ENCODE measurements at places on chromosomes 11 and 22. TPM values are rescaled to one million over a fixed set of nuclear protein-coding genes. Genes with fewer than 3 reads are reported as not detected.

The OR51M1 gene
- not detected for total RNA-seq

The CENPM gene
- total RNA-seq: 108 TPM

The OR8K5 gene
- not detected for total RNA-seq

The CSF2RB gene
- 6.0 TPM for total RNA-seq

The MB gene
- total RNA-seq: not detected

The C11orf97 gene
- not detected for total RNA-seq

The ZFPL1 gene
- total RNA-seq: 40.7 TPM

The ROBO4 gene
- total RNA-seq: not detected

The GPHA2 gene
- not detected for total RNA-seq

The CHRNA10 gene
- total RNA-seq: 6.0 TPM

The ISX gene
- not detected for total RNA-seq

GRCh38 chr11:87081358-87081757 lies 43.6 kb downstream of the TMEM135 start:
- H3K36me3 ChIP-seq: peaks cover 73% of the 10 kb centered on the region
- no peaks in the 10 kb centered on the region for H3K27me3 ChIP-seq
- no peak overlapping the region for H3K4me3 ChIP-seq
- H3K4me1 ChIP-seq: peaks cover 13% of the 10 kb centered on the region
- H3K27ac ChIP-seq: no peak overlapping the region
- DNase-seq: no peak

DNA sequence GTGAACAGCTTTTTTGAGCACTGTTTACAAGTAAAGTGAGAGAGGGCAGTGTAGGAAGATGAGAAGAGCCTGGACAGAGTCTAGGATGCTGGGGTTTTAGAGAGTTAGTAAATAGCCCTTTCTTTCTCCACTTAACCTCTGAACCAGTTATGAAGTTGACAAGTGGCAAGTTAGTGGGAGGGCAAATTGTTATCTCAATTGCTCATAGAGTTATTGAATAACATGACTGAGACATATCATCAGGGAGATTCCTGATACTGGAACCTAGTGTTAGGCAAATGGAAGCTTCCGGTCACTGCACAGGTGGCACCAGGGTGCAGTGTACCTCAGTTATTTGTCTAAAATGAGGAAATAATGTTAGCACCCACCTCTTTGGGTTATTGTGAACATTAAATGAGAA lies 57.8 kb upstream of the PTPN5 start:
- no peaks in the 10 kb centered on the region for H3K36me3 ChIP-seq
- no peak for DNase-seq
- no peaks in the 10 kb centered on the region for H3K4me1 ChIP-seq
- H3K27me3 ChIP-seq: no peaks in the 10 kb centered on the region
- H3K4me3 ChIP-seq: no peak overlapping the region

DNA sequence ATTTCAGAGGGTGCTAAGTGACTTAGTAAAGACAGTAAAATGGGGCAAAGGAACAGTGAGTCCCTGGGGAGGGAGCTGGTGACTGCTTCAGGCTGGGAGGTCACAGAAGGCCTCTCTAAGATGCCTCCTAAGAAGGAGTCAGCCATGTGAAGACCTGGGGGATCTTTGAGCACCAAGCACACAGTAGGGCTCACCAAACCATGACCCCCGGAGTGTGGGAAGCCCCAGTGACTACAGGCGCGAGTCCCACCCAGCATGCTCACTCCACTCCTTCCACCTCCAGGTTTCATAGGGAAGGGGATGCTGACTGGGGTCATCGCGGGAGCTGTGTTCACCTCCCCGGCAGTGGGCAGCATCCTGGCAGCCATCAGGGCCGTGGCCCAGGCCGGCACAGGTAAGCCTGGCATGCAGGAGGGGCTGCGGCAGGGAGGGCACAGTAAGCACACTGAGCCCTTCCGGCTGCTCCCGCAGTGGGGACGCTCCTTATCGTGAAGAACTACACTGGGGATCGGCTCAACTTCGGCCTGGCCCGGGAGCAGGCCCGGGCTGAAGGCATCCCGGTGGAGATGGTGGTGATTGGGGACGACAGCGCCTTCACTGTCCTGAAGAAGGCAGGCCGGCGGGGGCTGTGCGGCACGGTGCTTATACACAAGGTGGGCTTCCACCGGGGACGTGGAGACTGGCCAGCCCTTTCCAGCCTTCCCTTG lies 5.9 kb downstream of the TKFC start:
- H3K4me1 ChIP-seq: peaks cover 25% of the 10 kb centered on the region
- H3K27me3 ChIP-seq: no peaks in the 10 kb centered on the region
- no peak overlapping the region for H3K27ac ChIP-seq
- DNase-seq: no peak
- H3K36me3 ChIP-seq: peaks cover 5% of the 10 kb centered on the region

- H3K4me3 ChIP-seq: no peak overlapping the region
- H3K36me3 ChIP-seq: no peaks in the 10 kb centered on the region
- DNase-seq: no peak
- no peaks in the 10 kb centered on the region for H3K27me3 ChIP-seq
- no peak overlapping the region for H3K27ac ChIP-seq
- H3K4me1 ChIP-seq: no peaks in the 10 kb centered on the region
These were observed 17.1 kb upstream of the BDNF start for GRCh38 chr11:27717377-27717776.

DNA sequence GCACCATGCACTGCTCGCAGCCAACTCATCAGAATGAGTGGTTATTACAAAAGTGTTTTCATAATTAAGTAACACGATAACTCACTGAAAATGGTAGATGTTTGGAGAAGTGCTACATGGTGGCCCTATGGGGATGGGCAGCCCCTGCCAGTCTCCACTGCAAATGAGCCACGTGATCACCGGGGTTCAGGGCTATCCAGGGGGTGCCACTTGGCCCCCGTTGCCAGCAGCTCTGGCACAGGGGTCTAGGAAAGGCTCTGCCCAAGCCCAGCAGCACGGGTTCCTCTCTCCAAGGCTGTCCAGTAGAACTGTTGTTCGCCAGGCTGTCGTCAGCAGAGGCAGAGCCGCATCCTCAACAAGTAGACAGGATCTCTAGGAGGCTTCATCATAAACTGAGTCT lies 382.1 kb upstream of the B3GAT1 start:
- H3K27me3 ChIP-seq: no peaks in the 10 kb centered on the region
- no peaks in the 10 kb centered on the region for H3K4me1 ChIP-seq
- no peak overlapping the region for H3K4me3 ChIP-seq
- DNase-seq: no peak
- H3K36me3 ChIP-seq: no peaks in the 10 kb centered on the region
- H3K27ac ChIP-seq: no peak overlapping the region

GRCh38 chr11:94400457-94400838 lies 771 bp downstream of the GPR83 start:
- H3K4me1 ChIP-seq: no peaks in the 10 kb centered on the region
- no peaks in the 10 kb centered on the region for H3K36me3 ChIP-seq
- H3K4me3 ChIP-seq: no peak overlapping the region
- no peaks in the 10 kb centered on the region for H3K27me3 ChIP-seq

GRCh38 chr11:86797133-86797532 lies 3.2 kb upstream of the PRSS23 start:
- no peak overlapping the region for H3K4me3 ChIP-seq
- H3K27me3 ChIP-seq: no peaks in the 10 kb centered on the region
- no peak overlapping the region for H3K27ac ChIP-seq
- no peaks in the 10 kb centered on the region for H3K4me1 ChIP-seq
- DNase-seq: no peak

GRCh38 chr22:38927033-38927781 lies 30.2 kb upstream of the APOBEC3A start:
- H3K4me3 ChIP-seq: no peak overlapping the region
- no peak overlapping the region for H3K27ac ChIP-seq
- no peaks in the 10 kb centered on the region for H3K27me3 ChIP-seq
- peak; percentile 72 for DNase-seq

GRCh38 chr11:20099527-20099926 lies 60.7 kb downstream of the DBX1 start:
- H3K4me3 ChIP-seq: no peak overlapping the region
- H3K36me3 ChIP-seq: no peaks in the 10 kb centered on the region
- H3K27ac ChIP-seq: no peak overlapping the region
- peak; percentile 64 for DNase-seq
- H3K27me3 ChIP-seq: no peaks in the 10 kb centered on the region

- H3K4me3 ChIP-seq: no peak within 1 kb of the TSS
- no peaks in the 10 kb centered on the region for H3K4me1 ChIP-seq
- no peaks in the 10 kb centered on the region for H3K36me3 ChIP-seq
- no peaks in the 10 kb centered on the region for H3K27me3 ChIP-seq
- no peak within 1 kb of the TSS for H3K27ac ChIP-seq
- no peak for DNase-seq
These were observed at the start of gene PGR for GRCh38 chr11:101129203-101129943. Gene PGR (minus strand): TSS chr11:101129813. CDS start chr11:101129070, 743 bp downstream.

DNA sequence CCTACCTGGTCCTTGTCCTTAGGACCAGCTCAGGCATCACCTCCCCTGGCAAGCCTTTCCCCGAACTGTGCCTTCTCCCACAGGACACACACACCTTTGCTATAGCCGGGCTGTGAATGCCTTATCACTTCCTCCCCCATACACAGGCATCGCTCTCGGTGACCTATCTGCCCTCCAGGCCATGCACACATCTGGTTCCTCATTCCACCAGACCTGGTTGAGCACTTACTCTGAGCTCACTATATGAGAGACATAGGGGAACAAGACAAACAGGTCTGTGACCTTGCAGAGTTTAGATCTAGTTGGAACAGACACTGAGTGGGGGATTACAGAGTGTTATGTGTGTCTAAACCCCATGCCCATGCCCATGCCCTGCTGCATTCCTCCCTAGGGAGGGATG lies 3.1 kb upstream of the BCR start:
- peaks cover 6% of the 10 kb centered on the region for H3K36me3 ChIP-seq
- no peak for DNase-seq
- no peak overlapping the region for H3K27ac ChIP-seq
- H3K4me1 ChIP-seq: peaks cover 29% of the 10 kb centered on the region

DNA sequence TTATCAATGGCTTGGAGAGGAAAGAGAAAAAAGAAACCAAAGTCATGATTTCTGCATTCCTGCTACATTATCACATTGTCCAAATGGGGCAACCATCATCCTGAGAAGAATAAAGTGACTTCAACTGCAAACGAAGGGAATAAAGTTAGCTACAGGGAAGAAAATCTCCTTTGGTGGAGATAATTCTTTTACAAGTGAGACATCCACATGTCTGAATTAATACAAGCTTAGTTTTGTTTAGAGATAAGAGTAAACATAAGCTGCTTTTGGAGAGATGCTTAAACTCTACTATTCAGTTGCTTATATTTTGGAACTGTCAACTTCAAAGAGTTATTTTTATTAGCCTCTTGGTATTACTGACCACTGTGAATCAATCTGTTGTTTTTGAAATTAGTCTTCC lies at the start of gene OR52L1:
TSS of gene OR52L1 (minus strand) at position 101 of the 400 bp plus-strand sequence. CDS start at position 46, 55 bp downstream.
- H3K4me1 ChIP-seq: no peaks in the 10 kb centered on the region
- no peaks in the 10 kb centered on the region for H3K27me3 ChIP-seq
- no peaks in the 10 kb centered on the region for H3K36me3 ChIP-seq
- H3K27ac ChIP-seq: no peak within 1 kb of the TSS

GRCh38 chr22:20240447-20240764 lies 27.7 kb downstream of the RTN4R start:
- H3K4me1 ChIP-seq: peaks cover 47% of the 10 kb centered on the region
- DNase-seq: no peak
- no peak overlapping the region for H3K27ac ChIP-seq
- no peak overlapping the region for H3K4me3 ChIP-seq

GRCh38 chr11:34267013-34267412 lies 90.8 kb downstream of the ABTB2 start:
- DNase-seq: no peak
- H3K27ac ChIP-seq: no peak overlapping the region
- no peaks in the 10 kb centered on the region for H3K4me1 ChIP-seq

DNA sequence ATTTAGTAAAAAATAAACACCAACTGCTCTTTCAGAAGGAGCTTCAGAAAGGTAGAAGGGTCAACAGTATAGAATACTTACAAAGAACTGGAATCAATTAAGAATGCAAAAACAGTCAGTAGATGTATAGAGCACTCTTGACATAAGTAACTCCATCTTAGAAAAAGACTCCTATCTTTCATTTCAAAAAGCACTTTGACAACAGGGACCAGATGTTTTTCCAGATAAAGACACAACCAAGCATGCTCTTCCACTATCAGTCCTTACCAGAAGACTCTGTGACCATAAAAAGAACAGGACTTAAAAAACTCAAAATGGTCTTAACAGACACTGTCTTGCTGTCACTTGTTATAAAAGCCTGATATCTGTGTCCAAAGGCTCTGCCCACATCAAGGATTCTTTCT lies 5.2 kb downstream of the SLC25A17 start:
- DNase-seq: no peak
- peaks cover 22% of the 10 kb centered on the region for H3K36me3 ChIP-seq
- H3K27ac ChIP-seq: no peak overlapping the region
- no peaks in the 10 kb centered on the region for H3K27me3 ChIP-seq

GRCh38 chr11:79461666-79462645 lies 21.1 kb upstream of the TENM4 start:
- H3K27me3 ChIP-seq: no peaks in the 10 kb centered on the region
- no peaks in the 10 kb centered on the region for H3K36me3 ChIP-seq
- no peak for DNase-seq
- no peaks in the 10 kb centered on the region for H3K4me1 ChIP-seq

GRCh38 chr11:44005063-44005701 lies 42.6 kb upstream of the ACCSL start:
- H3K27ac ChIP-seq: peak overlapping the region; percentile 21
- peaks cover 24% of the 10 kb centered on the region for H3K4me1 ChIP-seq
- peak overlapping the region; percentile 51 for H3K4me3 ChIP-seq

GRCh38 chr11:71336176-71336995 lies 84.0 kb upstream of the SHANK2 start:
- H3K4me3 ChIP-seq: no peak overlapping the region
- no peaks in the 10 kb centered on the region for H3K27me3 ChIP-seq
- H3K27ac ChIP-seq: no peak overlapping the region
- no peaks in the 10 kb centered on the region for H3K4me1 ChIP-seq

- no peaks in the 10 kb centered on the region for H3K4me1 ChIP-seq
- no peak overlapping the region for H3K27ac ChIP-seq
- DNase-seq: peak; percentile 87
These were observed 27.1 kb upstream of the TMA7B start for GRCh38 chr22:39932918-39933649.

GRCh38 chr11:116712428-116712827 lies 60.4 kb downstream of the BUD13 start:
- H3K36me3 ChIP-seq: no peaks in the 10 kb centered on the region
- DNase-seq: no peak
- H3K4me1 ChIP-seq: no peaks in the 10 kb centered on the region
- no peak overlapping the region for H3K4me3 ChIP-seq
- no peaks in the 10 kb centered on the region for H3K27me3 ChIP-seq

Measured in Karpas-422 (cell line).